Right ventricle myocardium inferior (tissue), 1 donor: ENCODE measurements at places on chromosomes 7 and 10. TPM values are rescaled to one million over a fixed set of nuclear protein-coding genes. Genes with fewer than 3 reads are reported as not detected.

Gene HOXA10
- total RNA-seq, result not detected

Gene PRKG1
- total RNA-seq, result 28.1 TPM

Gene TMEM236
- 0.51 TPM for total RNA-seq

Gene TAC1
- total RNA-seq, result not detected

Gene SVIL
- 327 TPM for total RNA-seq

Gene LRRC61
- total RNA-seq, result 4.7 TPM

Gene MRLN
- total RNA-seq, result not detected

Gene CALD1
- total RNA-seq, result 99.1 TPM

Gene HYAL4
- not detected for total RNA-seq

Gene SP4
- 4.3 TPM for total RNA-seq

Gene CEP55
- total RNA-seq, result 1.4 TPM

Gene EIF3B
- total RNA-seq, result 68.1 TPM

Gene HOXA3
- not detected for total RNA-seq

Gene ASAH2
- total RNA-seq, result 2.0 TPM

Gene HPS6
- total RNA-seq, result 11.0 TPM

Gene PNLIPRP1
- total RNA-seq, result not detected

Gene CD36
- 1,230 TPM for total RNA-seq

Gene WIPF3
- 5.5 TPM for total RNA-seq

Gene NCF1
- 4.2 TPM for total RNA-seq

Gene FAM204A
- total RNA-seq, result 48.5 TPM

Gene SDK1
- total RNA-seq, result 2.3 TPM

Gene ASB10
- total RNA-seq, result 41.4 TPM

Gene PITX3
- 1.8 TPM for total RNA-seq

Gene ARL5B
- 6.2 TPM for total RNA-seq

Gene POM121
- 15.5 TPM for total RNA-seq

Gene AKR1C8
- not detected for total RNA-seq

Gene FGFR2
- total RNA-seq, result 0.70 TPM

Gene AKR1C4
- total RNA-seq, result not detected

Gene TMEM229A
- not detected for total RNA-seq

Gene GPR85
- 0.62 TPM for total RNA-seq

Gene KCND2
- total RNA-seq, result not detected

Gene MSRB2
- 171 TPM for total RNA-seq

Gene MRM2
- 20.7 TPM for total RNA-seq

Gene LRIT1
- not detected for total RNA-seq

Gene INHBA
- total RNA-seq, result 0.89 TPM

Gene SLC12A9
- 10.2 TPM for total RNA-seq

Gene DLX5
- not detected for total RNA-seq

Gene CALN1
- total RNA-seq, result not detected

Gene IFIT1
- total RNA-seq, result 36.0 TPM

Gene LAMB4
- total RNA-seq, result 0.19 TPM

Gene PAX4
- not detected for total RNA-seq

Gene AKR1C3
- 40.5 TPM for total RNA-seq

Gene PDK4
- 431 TPM for total RNA-seq
